ENCODE measurements at places on chromosomes 1 and 21.

DNA sequence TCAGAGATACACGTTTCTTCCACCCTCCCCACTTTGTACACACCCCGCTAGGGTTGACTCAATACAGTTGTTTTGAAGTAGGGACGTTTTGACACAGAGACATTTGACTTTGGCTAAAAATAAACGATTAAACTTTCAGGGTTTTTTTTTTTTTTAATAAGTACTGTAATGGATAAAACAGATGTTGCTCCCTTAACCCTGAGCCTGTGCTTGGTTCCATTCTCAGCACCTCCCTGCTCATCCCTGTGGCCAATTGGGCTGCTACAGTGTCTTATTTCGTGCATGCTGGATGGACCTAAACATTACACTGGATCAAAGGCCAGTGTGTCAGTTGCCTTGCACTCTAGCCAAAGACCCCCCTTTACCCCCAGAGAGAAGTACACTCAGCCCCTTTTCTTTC, 16.9 kb downstream of the GRHL3 start:
- DNase-seq, result no peak

DNA sequence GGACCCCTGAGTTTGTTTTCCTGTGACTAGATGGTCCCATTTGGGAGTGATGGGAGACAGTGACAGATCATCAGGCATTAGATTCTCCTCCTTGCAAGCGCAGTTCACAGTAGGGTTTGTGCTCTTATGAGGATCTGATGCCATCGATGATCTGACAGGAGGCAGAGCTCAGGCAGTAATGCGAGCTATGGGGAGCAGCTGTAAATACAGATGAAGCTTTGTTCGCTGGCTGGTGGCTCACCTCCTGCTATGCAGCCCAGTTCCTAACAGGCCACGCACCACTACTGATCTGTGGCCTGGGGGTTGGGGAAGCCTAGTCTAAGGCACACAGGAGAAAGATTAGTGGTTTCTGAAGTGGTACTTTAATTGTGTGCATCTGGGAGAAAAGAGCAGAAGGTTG, 7.1 kb upstream of the PLPP3 start:
- no peak for DNase-seq

DNA sequence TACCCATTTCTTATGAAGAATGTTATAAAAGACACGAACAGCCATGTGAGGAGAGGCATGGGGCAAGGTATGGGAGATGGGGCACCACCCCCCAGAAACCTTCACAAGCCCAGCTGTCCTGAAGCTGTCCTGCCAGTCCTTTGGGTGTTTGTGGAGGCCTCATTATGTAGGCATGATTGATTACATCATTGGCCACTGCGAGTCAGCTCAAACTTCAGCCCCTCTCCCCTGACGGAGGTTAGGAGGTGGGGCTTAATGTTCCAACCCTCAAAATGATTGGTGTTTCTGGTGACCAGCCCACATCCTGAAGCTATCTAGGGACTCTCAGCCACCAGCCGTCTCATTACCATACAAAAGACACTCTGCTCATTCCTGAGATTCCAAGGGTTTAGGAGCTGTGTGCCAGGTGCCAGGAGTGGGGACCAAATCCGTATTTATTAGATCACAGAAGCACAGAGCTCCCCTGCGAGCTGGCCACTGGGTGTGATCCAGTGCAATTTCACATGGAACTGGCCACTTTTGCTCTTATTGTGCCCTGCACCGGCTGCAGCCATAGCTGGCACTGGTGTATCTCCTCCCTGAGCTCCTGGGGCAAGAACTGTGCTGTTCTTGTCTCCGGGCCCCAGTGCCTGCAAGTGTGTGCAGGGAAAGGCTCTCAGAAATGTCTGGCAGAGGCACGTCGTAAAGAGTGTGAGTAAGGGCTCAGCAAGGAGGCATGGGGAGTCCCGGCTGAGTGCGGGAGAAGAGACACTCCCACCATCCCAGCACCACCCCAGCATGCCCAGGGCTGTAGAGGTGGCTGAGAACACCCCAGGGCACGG, 10.5 kb downstream of the KIAA1614 start:
- DNase-seq, result no peak

DNA sequence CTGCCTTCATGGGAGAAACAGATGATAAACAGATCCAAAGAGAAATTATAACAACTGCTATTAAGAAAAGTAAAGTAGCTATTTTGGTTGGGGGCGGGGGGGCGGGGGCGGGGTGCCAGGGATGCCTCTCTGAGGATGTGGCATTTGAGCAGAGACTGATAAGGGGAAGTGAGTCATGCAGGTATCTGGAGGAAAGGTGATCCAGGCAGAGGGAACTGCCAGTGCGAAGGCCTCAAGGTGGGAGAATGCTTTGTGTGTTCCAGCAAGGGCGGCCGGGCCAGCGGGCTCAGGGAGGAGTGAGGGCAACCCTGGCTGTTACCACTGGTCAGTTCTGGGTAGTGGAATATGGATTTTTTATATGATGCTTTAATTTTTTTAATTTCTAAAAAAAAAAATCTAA, 7.0 kb upstream of the TNFRSF1B start:
- no peak for DNase-seq

- no peak for DNase-seq
These were observed 47.2 kb downstream of the MORN1 start for GRCh38 chr1:2344121-2344681.

DNA sequence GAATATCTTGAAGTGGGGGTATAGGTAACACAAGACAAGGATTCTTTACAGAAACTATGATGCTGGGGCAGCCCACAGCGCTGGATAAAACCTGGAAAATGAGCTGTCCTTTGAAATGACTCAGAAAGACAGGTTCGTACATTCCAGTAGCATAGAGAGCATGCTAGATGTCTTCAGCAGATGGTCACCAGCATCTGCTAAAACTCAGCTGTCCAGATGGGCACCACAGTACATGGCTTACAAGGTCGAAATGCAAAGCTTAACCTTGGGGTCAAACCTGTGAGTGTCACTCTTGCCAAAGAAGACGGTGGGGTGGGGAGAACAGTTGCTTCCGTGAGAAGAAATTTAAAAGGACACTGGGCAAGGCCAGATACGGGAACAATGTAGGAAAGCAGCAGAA, 41.3 kb upstream of the TRIM45 start:
- no peak for DNase-seq

DNA sequence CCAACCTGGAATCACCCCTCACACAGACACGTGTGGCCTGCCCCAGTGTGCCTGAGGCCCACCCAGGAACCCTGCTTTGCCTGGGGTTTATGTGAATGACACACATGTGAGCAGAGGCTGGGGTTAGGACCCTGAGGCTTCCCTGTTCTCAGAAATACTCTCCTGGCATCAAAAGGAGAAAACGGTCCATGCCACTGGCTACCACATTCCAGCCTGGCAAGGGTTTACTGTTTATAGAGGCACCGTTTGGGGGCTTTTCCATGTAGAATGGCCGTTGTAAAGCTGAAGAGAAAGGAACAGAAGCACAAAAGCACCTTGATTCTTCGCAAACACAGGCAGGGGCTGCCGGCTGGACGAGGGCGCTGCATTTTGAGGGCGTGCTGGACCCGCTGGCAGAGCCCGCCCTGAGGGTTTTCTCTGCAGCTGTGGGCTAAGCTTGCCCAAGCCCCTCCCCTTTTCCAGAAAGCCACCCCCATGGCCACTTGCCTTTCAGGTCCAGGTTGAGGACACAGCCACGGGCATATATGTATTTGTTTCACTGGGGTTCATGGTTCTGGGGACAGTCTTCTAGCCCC, 13.0 kb downstream of the TFF3 start:
- no peak for DNase-seq

DNA sequence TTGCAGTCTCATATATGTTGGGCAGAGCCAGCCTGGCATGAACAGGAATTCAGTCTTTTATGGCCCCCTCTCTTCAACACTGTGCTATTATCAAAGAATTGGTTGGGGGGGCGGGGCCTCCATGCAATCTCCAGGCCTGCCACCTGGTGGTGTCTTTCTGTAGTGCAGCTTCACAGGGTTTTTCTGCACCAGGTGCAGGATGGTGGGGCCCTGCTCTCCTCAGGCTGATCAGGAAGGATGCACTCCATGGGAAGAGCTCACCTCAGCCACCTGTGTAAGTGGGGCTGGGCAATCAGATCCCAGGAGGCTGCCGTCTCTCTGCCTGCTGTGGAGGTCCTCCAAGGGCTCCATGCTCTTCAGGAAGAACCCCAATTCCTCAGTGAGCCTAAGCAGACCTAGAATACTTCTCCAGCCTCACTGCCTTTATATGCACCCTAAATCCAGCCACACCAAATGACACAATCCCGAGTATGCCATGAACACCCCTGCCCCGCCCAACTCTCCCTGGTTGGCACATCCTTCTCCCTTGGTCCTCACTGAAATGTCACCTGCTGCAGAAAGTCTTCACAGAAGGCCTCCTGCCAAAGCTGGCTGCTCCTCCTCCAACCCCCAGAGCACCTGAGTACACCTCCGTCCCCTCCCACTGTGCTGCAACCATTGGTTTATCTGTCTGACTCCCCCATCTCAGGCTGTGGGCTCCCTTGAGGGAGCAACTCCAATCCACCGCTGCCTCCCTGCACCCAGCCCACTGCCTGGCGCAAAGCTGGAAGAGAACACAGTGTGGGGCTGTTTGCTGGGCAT, 16.5 kb downstream of the STK40 start:
- DNase-seq, result peak; percentile 51

DNA sequence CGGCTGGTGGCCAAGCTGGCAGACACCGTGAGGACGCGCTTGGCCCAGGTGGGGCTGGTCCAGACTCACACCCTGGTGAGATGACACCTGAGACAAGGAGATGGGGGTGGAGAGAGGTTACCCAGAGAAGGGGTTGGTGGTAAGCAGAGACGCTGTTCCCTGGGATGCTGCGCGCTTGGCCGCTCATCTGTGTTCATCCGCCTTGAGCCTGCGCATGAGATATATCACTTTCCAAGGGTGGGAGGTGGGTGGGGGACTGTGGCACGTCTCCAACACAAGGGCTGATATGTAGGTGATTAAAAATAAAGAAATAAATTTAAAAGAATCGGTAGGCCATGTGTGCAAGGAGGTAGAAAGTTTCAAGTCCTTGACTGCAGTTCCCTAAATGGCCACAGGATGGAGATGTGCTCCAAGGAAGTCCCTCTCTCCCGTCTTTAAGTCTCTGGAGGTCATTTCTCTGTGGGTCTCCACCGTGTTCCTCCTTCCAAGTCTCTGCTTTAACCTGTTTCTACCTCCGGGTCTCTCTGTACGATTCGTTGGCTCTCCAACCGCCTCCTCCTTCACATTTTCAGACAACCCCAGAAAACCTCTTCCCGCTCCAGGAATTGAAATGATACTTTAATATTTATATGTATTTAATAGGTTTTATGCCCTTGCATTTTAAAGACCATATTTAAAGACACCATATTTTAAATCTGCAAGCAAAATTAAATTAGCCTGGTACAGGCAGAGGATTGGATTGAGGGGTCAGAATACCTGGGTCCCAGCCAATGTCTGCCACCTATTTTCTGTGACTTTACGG, 4.5 kb downstream of the TTC24 start:
- DNase-seq, result peak; percentile 72

- DNase-seq, result no peak
These were observed 62.7 kb downstream of the CENPF start for GRCh38 chr1:214665606-214666110.

DNA sequence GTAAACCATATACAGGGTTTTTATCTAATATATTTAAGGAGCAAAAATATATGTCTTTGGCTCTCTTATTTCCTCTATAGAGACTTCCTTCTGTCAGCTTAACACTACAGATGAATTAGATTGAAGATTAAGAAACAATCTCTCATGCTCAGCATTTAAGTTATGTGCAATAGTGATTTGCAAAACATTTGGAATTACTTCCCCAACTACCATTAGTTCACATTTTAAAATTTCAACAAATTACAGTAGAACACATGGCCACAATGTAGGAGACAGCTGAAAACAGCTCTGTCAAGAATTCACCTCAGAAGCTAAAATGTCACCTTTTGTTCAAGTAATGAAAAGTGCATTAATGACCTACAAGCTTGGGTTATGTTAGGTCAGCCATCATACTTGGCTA, 177.9 kb downstream of the EIF4G3 start:
- no peak for DNase-seq

DNA sequence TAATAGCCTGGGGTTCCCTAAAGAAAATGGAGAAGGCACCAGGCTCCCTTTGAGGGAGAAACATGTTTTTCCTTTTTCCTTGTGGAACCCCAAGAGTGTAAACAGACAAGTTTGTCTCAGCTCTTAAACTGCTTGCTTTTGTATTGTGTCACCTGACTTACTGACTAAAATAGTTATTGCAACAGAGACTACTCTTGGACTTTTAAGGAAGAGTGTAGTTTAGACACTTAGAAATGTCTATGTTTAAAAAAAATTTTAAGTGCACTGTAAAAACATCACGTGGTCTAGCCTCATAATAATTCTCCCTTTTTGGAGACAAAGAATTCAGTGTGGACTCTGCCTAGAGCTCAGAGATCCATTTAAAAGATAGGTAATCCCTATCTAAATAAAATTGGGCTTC, 141.1 kb downstream of the TRIM33 start:
- DNase-seq, result no peak

GRCh38 chr1:94335950-94336349, 82.2 kb upstream of the ABCD3 start:
- peak; percentile 86 for DNase-seq
